ENCODE measurements at places on chromosomes 7 and 10.

- no peak for DNase-seq
These were observed 92.0 kb downstream of the ITGA8 start for GRCh38 chr10:15627617-15628196.

GRCh38 chr10:74955796-74956195, 129.4 kb downstream of the KAT6B start:
- DNase-seq = no peak

- DNase-seq = no peak
These were observed 47.6 kb downstream of the ZMIZ1 start for GRCh38 chr10:79116368-79116767.

GRCh38 chr7:149753375-149754233, 19.8 kb downstream of the ZNF467 start:
- no peak for DNase-seq

GRCh38 chr10:33247221-33247922, 87.1 kb downstream of the NRP1 start:
- no peak for DNase-seq

DNA sequence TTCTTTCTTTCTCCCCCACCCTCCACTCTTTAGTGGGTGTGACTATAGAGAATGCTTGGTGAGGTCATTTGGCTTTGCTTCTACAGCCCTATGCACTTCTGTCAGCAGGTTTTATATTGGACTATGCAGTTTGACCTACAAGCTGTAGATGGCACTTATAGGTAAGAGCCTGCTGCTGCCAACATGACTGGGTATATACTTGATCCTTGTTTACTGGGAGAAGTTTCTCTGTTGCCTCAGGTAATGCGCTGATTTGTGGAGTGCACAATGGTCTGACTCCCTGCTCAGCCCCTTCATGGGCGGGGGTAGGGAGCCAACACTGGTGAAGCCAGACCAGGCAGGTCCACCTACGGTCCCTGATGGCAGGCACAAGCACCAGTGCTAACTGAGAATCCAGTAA, 33.7 kb upstream of the C7orf33 start:
- no peak for DNase-seq

DNA sequence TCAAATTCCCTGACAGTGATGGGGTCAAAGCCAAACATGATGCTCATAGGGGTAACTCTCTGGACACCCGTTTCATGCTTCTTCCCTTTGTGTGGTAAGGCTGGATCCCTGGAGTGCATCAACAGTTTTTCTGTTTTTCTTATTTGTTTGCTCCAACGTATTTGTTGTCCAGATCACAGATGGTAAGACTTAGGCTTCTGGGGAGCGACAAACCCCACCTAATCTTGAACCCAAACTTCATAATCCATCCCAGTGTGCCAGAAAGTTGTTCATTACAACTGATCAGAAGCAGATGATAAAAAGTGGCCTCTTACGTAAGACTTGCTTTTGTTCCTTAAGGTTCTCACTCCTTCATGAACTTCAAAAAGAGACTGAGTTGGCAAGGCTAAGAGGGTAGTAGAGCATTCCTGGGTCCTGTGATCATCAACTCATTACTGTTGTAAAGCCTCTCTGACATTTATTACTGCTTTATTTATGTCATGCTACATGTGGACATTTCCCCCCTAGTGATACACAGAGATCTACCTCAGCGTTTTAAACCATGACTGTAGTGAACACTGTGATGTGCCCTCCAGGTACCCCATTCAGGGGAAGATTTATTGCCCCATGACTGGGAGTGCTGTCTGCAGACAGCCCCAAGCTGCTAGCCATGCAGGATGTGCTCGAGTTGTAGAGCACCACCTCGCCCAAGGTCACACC, 125.6 kb downstream of the CCDC71L start:
- no peak for DNase-seq

DNA sequence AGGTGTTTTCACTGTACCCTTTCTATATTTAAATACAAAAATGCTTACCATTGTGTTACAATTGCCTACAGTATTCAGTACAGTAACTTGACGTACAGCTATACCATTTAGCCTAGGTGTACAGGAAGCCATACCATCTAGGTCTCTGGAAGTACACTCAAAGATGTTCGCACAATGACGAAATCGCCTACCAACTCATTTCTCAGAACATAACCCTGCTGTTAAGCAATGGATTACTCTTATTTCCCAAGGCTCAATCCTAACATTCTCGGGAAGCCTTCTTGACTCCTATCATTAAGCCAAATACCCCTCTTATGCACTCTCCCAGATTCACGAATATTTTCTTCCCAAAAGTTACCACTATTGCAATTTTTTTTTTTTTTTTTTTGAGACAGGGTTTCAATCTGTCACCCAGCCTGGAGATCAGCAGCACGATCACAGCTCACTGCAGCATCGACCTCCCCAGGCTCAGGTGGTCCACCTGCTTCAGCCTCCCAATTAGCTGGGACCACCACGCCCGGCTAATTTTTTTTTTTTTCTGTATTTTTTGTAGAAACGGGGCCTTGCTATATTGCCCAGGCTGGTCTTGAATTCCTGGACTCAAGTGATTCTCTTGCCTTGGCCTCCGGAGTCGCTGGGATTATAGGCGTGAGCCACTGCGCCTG, 1.5 kb downstream of the CWF19L1 start:
- no peak for DNase-seq

GRCh38 chr7:24754906-24755506, 2.3 kb downstream of the GSDME start:
- DNase-seq = no peak

DNA sequence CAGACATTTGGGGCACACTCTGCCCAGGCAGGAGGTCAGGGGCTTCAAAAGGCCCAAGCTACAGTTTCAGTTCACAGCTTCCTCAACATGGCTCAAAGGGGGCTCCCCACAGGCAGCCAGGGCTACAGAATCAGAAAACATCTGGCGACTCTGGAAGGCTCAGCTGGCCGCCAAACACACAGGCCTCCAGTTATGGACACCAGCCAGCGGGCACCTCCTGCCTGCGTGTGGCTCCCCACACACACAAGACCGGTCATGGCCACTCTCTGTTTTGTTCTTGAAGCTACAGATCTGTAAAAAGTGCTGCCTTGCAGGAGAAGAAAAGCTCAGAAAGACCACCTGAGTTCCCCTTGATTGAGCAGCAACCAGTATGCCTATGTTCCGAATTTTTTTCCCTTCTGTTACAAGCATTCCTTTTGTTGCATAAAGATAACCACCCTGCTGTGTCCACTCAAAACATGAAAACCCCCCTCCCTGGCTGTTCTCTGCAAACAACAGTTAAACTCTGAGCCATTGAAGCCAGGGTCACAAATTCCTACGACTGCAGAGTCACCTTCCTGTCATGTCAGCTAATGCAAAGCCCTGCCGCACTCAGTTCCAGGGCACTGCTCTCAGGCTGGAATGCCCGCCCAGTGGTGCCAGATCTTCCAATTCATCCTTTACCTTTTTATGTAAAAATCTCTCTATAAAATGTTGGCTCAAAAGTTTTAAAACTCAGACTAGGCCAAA, 33.6 kb downstream of the VSTM4 start:
- DNase-seq = no peak

- DNase-seq = no peak
These were observed 484.0 kb upstream of the MBL2 start for GRCh38 chr10:53256623-53257022.

Measured in NCI-H187 (cell line).